ENCODE measurements at places on chromosomes 13 and 19.

DNA sequence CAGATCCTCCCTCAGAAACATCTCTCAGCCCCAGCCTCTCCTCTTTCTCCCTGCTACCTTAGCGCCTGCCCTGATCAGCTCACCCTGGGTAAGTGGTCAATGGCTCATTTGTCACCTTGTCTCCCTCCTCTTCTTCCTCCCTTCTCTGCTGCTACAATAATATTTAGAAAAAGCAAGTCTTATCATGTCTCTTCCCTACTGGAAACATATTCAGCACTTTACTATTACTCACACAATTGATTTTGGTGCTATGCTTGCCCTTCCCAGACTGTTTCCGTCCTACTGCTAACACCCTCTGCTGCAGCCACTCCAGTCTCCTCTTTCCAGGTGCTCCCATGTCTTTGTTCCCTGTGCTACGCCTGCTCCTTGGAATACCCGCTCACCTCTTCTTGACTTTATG is 35.8 kb downstream of the ESD start:
- no peak for DNase-seq

DNA sequence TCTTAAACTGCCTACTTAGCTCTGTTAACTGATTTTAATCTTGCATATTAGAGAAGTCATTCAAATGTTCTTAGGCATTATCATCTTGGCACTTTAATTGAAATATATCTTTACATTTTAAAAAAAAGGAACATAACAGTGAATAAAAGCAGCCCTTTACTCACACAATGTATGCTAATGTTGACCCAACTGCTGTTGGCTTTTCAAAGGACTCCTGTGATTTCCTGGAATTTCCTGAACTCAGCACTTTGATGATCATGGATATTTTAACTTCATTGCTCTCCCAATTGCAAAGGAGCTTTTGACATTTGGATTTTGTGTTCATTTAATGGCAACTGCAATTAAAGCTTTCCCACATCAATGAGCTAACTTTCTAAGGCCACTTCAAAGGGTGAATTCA is 1230.3 kb downstream of the DIAPH3 start:
- no peak for DNase-seq

GRCh38 chr13:36447501-36447900 is 15.2 kb downstream of the CCNA1 start:
- no peak for DNase-seq

- DNase-seq = no peak
Measured at GRCh38 chr13:50643060-50643459, 200.4 kb downstream of the DLEU7 start.
